ENCODE measurements at places on chromosomes 3 and 15.

DNA sequence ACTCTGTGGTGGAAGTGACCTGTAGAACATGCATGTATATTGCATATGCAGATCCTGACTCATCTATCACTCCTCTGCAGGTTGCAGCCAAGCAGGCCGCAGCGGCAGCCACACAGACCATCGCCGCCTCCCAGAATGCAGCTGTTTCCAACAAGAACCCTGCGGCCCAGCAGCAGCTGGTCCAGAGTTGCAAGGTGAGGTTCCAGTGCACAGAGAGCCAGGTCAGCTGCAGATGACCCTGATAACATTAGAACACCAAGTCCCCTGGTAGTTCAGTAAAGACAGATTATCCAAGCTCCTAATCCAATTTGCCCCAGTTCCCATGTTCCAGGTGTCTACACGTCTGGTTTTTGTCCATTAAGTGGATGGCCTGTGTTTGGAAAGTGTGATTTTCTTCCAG lies 325.1 kb upstream of the TPM1 start:
- no peak for DNase-seq

DNA sequence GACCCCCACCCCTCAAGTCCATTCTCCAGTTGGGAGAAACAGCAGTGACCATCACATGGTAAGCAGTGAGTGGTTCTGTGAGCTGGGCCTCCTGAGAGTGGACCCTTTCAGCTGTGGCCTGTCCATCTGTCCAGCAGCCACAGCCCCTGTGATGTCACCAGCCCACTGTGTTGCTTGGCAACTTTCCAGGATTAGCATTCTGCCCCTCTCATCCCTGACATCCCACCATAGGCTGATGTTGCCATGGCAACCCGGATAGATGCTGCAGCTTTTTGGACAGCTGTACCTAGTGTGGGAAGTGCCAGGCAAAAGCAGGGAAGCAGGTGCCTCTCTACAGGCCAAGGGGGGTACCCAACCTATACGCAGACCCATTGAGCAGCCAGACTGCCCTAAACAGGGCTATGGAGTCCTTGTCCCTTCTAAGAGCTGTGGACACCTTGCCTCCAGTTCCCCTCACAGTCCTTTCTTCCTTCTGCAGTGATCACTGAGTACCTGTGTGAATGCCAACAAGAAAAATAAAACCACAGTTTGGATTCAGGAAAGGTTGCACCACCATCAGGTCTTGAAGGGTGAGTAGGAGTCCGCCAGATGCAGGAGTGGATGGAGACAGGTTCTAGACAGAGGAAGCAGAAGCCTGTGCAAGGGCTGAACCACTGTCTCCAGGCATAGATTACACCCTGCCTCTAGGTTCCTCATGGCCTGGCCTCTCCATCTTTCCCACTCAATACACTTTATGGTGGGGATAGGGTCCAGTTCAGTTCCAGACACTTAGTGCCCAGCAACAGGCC lies at the start of gene DNAH1:
TSS of gene DNAH1 (plus strand) at position 343 of the 788 bp plus-strand sequence. CDS start 6,124 bp downstream, outside the sequence.
- no peak for DNase-seq

DNA sequence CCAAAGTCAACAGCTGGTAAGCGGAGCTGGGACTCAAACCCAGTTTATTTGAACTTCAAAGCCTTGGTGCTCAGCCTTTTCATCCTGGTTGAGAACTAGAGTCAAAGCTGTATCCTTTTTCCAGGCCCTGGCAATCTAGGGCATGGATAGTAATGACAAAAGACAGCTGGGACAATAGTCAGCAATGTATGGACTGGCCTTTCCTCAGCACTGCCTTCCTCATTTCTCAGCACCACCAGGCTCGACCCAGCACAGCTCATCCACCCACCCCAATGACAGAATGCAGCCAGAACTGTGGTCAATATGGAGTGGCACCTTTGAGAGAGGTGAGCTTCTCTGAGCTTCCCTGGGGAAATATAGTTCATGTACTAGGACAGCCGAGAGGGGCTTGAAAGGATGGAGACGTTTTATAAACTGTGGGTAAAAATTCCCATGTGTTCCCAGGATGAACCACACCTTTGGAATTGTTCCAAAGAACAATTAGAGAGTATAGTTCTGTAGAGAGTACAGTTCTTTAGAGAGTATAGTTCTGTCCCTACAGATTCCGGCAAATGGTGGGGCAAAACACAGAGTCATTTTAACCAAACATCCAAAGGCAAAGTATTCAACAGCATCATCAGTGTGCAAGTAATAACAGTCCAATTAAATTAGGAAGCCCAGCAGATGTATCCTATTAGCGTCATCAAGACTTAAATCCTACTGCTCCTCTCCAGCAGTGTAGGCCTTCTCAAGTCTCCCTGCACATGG lies 30.2 kb upstream of the IREB2 start:
- no peak for DNase-seq

DNA sequence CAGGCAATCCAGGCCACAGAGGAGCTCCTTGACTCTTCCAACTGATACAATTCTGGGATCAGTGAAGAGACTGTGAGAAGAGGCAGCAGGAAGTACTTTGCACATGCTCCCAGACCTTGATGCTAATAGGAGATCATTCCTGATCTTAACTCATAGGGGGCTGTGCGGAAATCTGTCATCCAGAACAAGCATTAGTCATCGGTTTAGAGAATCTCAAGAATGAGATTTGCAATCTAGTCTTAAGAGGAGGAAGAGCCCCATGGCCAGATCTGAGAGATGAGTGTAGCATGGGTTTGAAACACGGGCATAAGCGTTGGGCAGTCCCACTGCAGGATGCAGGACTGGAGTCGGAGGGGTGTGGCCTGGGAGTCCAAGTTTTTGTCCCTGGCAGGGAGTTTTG lies 1081.1 kb downstream of the NAALADL2 start:
- no peak for DNase-seq

- DNase-seq, result no peak
Measured at GRCh38 chr3:58323529-58324390, 8.9 kb upstream of the PXK start.

Data from right cardiac atrium (tissue), 5 donors.